T-helper 2 cell treated with Interferon-gamma antibody and Interleukin-4, amounts not matched to agents 5 μg/mL and 100 μg/mL, for 36 hours (primary cell): ENCODE measurements at places on chromosomes 13 and 19.

- DNase-seq, result peak; percentile 15
These were observed 2.4 kb upstream of the ARGLU1 start for GRCh38 chr13:106570299-106570852.

DNA sequence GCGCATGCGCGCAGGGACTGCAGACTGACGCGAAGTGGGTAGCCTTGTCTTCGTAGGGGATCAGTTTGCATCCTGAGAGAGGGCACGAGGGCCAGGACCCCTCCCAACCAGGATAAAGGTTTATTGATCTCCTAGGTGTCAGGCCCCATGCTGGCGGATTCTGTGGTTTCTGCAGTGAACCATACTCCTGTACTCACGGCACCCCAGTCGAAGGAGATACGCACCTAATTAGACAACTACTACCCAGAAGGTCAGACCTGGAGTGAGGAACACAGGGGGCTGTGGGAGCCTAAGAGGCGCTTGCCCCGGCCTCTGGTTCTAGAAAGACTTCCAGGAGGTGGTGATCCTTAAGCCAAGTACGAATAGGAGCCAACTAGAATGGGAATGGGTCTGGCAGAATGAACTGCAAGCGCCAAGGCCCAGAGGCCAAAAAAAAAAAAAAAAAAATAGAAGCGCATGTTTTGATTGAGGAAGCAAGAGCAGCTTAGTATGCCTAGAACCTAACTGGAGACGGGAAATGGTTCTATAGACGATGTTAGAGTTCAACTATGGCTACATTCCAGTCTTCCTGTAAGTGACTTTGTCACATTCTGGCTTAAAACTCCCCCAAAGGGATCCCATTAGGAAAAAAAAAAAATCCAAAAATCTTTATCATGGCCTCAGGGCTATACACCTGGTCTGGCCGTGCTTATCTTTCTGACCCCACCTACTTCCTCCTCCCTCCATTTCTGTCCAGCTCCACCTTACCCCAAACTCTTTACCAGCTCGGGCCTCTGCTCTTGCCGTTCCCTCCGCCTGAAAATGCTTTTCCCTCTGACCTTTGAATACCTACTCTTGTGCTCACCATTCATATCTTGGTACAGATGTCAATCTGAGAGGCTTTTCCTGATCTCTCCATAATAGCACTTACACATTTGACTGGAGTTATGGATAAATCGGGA is 902 bp upstream of the ZNF428 start:
- DNase-seq, result no peak

- no peak for DNase-seq
These were observed 15.5 kb upstream of the ZNF112 start for GRCh38 chr19:44371815-44372480.

DNA sequence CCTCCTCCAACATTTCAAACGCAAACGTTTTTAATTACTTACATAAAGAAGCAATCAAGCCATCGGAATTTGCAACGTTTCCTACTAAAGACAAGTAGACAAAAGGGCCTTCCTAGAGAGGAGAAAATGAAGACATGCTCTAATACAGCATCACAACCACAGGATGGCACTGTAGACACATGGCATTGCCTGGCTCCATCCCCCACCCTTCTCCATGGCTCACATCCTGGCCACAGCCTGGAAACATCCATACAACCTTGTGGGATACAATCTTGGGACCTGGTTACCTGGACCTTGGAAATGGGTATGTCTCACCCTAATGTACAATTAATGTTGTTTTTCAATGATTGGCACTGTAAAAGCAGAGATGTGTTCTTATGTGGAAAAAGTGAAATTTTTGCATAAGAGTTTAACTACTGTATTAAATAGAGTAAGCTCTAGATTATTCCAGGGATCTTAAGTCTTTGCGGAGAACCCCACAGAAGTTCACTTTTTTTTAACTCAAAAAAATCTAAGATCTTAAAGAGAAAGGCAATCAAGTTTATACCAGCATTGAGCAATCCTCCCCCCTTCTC is 21.5 kb downstream of the EBPL start:
- no peak for DNase-seq

GRCh38 chr19:46755077-46755852 is 9.0 kb upstream of the STRN4 start:
- DNase-seq, result no peak

- DNase-seq, result no peak
These were observed 6.3 kb upstream of the GPR183 start for GRCh38 chr13:99313501-99313900.

- no peak for DNase-seq
These were observed 34.5 kb downstream of the SHISA2 start for GRCh38 chr13:26017196-26017921.

DNA sequence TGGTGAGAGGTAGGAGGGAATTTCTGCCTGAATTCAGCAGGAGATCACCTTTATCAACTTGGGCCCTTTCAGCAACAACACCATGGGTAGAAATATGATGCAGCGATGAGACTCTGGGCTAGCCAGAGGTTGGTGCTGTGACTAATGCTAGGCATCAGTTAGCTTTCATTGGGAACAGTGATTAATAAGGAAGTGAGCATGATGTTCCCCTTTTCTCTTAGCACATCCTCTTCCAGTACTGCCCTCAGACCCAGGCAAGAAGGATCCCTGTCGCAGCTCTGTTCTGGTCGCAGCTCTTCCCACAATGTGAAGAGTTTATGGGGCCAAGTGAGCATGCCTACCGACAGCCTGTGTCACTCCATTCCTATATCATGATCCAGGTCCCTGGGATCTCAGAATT is 100.5 kb downstream of the FLT1 start:
- DNase-seq, result no peak

GRCh38 chr13:45695198-45695730 is 6.9 kb upstream of the CBY2 start:
- peak; percentile 45 for DNase-seq
